Upper lobe of right lung (tissue), 1 donor: ENCODE measurements at places on chromosomes 3 and 15. TPM values are rescaled to one million over a fixed set of nuclear protein-coding genes. Genes with fewer than 3 reads are reported as not detected.

KCNAB1 gene
- 3.2 TPM for total RNA-seq

DBR1 gene
- total RNA-seq = 14.8 TPM

TUSC7 gene
- total RNA-seq = not detected

CCR3 gene
- total RNA-seq = 0.43 TPM

DNA sequence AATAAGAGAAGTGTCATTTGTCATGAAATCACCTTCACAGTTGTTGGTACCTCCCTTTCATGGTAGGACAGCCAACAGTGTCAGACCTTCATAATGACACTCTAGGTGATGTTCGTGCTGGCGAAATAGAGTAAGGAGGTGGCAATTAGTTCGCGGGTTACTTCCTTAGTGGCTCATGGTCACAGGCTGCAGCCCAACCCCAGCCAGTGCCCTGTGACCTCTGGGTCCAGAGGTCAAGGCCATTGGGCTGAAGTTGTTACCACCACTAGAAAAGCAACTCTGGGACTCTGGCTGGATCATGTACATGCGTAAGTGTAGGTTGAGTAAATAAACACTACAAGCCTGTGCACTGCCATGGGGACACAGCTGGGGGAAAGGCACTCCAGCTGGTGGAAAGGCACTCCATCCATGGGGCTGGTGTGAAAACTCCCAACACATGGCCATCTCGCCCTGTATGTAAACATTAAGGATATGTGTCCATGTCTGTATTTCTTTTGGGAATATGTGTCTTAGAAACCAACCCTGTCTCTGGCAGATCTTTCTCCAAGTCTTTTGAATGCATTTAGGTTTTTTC, 106.7 kb downstream of the RYK start:
- DNase-seq = no peak
- no peaks in the 10 kb centered on the region for H3K36me3 ChIP-seq
- H3K4me1 ChIP-seq = peaks cover 11% of the 10 kb centered on the region
- H3K27ac ChIP-seq = peak overlapping the region; percentile 13

DNA sequence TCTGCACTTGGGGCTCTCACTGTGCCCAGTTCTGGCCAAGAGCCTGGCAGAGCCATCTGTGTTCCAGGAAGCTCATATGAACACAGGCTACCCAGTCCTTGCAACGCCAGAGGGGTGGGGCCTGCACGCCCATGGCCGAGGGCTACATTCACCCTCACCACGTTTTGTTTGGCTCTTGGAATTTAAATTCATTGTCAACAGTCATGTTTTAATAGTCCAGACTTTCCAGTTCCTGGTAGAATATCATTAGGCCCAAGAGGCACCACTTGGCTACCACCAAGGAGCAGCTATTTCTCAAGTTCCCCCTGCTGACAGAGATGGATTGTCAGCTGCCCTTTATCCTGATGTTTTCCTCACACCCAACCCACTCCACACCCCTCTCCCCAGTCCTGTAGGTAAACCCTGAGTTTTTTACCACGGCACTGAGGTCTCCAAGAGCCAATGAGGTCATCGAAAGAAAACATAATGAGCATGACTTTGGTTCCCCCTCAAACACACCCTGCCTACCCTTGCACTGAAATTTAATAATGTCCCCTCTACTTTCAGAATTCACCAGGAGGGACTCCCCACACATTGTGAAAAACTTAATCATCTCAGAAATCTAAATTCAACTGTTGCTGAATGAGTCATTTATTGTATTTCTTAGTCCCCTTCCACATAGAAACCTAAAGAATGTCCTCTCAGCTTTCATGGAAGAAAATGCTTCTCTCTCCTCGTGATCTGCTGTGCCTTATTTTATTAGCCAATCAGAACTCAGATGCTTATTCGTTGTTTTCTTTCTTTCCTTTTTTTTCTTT, 125.1 kb downstream of the SHQ1 start:
- no peaks in the 10 kb centered on the region for H3K4me1 ChIP-seq
- no peaks in the 10 kb centered on the region for H3K36me3 ChIP-seq
- DNase-seq = no peak
- H3K27me3 ChIP-seq = no peaks in the 10 kb centered on the region
- H3K4me3 ChIP-seq = no peak overlapping the region

DNA sequence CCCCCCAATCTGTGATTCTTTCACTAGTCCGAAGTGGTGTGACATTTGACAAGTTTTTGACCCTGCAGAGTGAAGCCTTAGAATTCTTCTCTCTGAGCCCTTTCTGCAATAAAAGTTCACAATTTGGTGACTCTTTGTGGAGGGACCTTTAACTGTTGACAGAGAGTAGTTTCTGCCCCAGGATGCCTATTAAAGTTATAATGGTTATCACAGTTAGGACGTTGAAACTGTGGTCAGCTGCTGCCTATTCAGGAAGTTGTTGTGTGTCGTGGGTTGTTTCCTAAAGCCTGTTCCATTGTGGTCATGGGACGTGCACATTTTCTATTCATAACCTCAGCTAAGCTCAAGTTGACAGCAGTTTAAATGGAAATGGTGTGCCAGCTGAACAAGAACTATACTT, 274.5 kb downstream of the NEK10 start:
- no peak overlapping the region for H3K4me3 ChIP-seq
- DNase-seq = no peak

- no peaks in the 10 kb centered on the region for H3K27me3 ChIP-seq
- no peak overlapping the region for H3K27ac ChIP-seq
- peaks cover 8% of the 10 kb centered on the region for H3K4me1 ChIP-seq
- no peak overlapping the region for H3K4me3 ChIP-seq
These were observed 7.7 kb downstream of the CHAC1 start for GRCh38 chr15:40960925-40961324.
